ENCODE measurements at places on chromosomes 16 and 17. TPM values are rescaled to one million over a fixed set of nuclear protein-coding genes. Genes with fewer than 3 reads are reported as not detected.

Gene CDRT15L2
- total RNA-seq: not detected

Gene CBFA2T3
- 0.06 TPM for total RNA-seq

Gene CMTM1
- total RNA-seq: 2.9 TPM

Gene ZP2
- total RNA-seq: not detected

Gene TNK1
- total RNA-seq: 0.49 TPM

Gene G6PC1
- not detected for total RNA-seq

Gene ZNF267
- total RNA-seq: 22.0 TPM

Gene CLN3
- total RNA-seq: 27.2 TPM

Gene OR3A3
- not detected for total RNA-seq

Gene KRTAP1-5
- not detected for total RNA-seq

Gene IGSF6
- total RNA-seq: not detected

Gene CCL2
- 310 TPM for total RNA-seq

Gene STAT3
- 145 TPM for total RNA-seq

Gene RHBDF1
- 43.6 TPM for total RNA-seq

Gene GSDMA
- not detected for total RNA-seq

Gene HOXB5
- total RNA-seq: 0.25 TPM

Data from bladder microvascular endothelial cell (primary cell).